ENCODE measurements at places on chromosomes 7 and 10. TPM values are rescaled to one million over a fixed set of nuclear protein-coding genes. Genes with fewer than 3 reads are reported as not detected.

SPDYE16 gene
- total RNA-seq: 0.35 TPM

COL26A1 gene
- total RNA-seq: 39.2 TPM

INSYN2A gene
- total RNA-seq: 0.09 TPM

BZW2 gene
- 108 TPM for total RNA-seq

FBXL13 gene
- 2.1 TPM for total RNA-seq

RTKN2 gene
- 27.5 TPM for total RNA-seq

DRGX gene
- 0.18 TPM for total RNA-seq

MSMB gene
- total RNA-seq: not detected

LIPK gene
- total RNA-seq: not detected

ZNF736 gene
- total RNA-seq: not detected

PRKG1 gene
- total RNA-seq: 4.4 TPM

ARHGAP22 gene
- 5.2 TPM for total RNA-seq

AGR2 gene
- total RNA-seq: not detected

SVIL gene
- total RNA-seq: 57.5 TPM

ETV1 gene
- total RNA-seq: 89.4 TPM

HOXA5 gene
- 3.2 TPM for total RNA-seq

CYP2C18 gene
- total RNA-seq: not detected

TMEM176B gene
- total RNA-seq: 2.2 TPM

OPN4 gene
- total RNA-seq: not detected

C10orf67 gene
- 0.33 TPM for total RNA-seq

ITGA8 gene
- 0.37 TPM for total RNA-seq

OGDHL gene
- 10.6 TPM for total RNA-seq

NEBL gene
- total RNA-seq: 8.4 TPM

FZD1 gene
- 9.2 TPM for total RNA-seq

LBX1 gene
- 1.0 TPM for total RNA-seq

IDI2 gene
- total RNA-seq: not detected

CH25H gene
- not detected for total RNA-seq

STAG3 gene
- 1.1 TPM for total RNA-seq

UPK3BL2 gene
- total RNA-seq: 8.6 TPM

ELOVL3 gene
- total RNA-seq: 0.23 TPM

HNRNPF gene
- total RNA-seq: 292 TPM

ACSM6 gene
- total RNA-seq: not detected

OR2A7 gene
- 0.41 TPM for total RNA-seq

All from neural crest cell (in vitro differentiated cells).